Activated CD4-positive, alpha-beta T cell treated with anti-CD3 and anti-CD28 coated beads for 48 hours (primary cell): ENCODE measurements at places on chromosomes 6 and 20.

- no peak for DNase-seq
These were observed 152.8 kb downstream of the TMEM242 start for GRCh38 chr6:157170535-157170934.

- no peak for DNase-seq
These were observed 7.8 kb upstream of the NCOA3 start for GRCh38 chr20:47493963-47494293.

DNA sequence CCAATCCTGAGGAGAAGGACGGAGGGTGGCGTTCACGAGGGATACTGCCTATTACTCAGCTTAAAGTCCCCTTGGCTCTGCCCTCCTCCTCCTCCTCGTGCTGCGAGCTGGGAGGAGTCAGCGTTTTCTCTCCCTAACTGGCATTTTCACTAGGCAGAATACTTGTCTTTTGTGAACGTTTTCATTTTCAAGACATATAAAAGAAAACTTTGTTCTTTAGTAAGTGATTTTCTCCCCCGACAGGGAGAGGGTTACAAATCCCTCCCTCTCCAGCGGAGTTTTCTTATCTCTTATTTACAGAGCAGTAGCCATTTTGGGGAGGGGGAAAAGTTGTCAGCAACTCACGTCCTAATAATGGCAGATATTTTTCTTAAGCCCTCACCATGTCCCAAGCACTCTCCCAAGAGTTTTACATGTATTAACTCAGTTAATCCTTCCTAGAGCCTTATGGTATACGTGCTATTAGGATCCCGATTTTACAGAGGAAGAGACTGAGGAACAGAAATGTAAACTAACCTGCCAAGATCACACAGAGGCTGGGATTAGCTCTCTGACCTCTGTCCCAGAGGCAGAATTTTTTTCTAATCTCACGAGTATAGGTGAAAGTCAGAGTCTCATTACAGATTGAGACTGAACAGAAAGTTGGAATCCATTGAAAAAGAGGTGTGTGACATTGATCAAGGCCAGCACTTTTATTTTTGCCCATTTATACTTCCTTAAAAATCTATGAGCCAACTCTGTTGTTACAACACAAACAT lies 30.0 kb upstream of the ZNF217 start:
- DNase-seq: peak; percentile 60

DNA sequence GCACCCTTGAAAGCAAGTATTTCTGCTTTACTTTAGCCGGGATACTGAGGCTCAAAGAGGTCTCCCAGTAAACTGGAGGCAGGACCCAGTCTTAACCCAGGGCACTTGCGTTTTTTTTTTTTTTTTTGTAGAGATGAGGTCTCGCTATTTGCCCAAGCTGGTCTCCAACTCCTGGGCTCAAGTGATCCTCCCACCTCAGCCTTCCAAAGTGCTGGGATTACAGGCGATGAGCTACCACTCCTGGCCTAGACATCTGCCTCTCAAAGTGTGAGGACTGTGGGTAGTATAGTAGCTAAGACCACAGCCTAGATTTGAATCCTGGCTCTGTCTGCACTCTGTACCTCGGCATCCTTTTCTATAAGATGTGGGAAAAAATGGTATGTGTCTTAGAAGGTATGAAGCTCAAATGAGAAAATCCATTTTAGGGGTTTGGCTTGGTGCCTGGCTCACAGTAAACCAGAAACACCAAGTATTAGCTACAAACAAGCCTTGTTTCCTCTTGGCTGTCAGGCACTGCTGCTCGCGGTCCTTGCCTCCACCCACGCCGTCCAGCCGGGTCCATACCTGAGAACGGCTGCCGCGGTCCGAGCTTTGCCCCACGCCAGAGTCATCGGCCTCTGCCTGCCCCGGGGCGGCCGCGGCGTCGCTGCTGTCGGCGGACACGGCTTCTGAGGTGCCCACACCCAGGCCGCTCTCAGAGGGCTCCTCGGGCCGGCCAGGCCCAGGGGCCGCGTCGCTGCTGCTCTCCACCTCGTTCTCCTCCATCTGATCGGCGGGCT lies 1.2 kb downstream of the ZNF335 start:
- peak; percentile 38 for DNase-seq

DNA sequence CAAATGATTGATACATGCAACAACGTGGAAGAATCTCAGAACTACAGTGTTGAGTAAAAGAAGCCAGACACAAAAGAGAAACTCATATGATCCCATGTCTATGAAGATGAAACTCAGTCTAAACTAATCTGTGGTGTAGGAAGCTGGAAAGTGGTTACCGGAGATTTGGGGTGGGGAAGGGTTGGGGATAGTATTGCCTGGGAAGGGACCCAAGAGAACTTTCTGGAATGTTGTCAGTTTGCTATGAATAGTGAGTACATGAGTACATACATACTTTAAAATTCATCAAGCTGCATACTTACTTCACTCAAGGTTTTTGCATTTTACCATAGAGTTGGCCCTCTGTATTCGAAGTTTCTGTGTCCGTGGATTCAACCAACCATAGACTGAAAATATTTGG lies 106.0 kb downstream of the SAMD5 start:
- DNase-seq: no peak

DNA sequence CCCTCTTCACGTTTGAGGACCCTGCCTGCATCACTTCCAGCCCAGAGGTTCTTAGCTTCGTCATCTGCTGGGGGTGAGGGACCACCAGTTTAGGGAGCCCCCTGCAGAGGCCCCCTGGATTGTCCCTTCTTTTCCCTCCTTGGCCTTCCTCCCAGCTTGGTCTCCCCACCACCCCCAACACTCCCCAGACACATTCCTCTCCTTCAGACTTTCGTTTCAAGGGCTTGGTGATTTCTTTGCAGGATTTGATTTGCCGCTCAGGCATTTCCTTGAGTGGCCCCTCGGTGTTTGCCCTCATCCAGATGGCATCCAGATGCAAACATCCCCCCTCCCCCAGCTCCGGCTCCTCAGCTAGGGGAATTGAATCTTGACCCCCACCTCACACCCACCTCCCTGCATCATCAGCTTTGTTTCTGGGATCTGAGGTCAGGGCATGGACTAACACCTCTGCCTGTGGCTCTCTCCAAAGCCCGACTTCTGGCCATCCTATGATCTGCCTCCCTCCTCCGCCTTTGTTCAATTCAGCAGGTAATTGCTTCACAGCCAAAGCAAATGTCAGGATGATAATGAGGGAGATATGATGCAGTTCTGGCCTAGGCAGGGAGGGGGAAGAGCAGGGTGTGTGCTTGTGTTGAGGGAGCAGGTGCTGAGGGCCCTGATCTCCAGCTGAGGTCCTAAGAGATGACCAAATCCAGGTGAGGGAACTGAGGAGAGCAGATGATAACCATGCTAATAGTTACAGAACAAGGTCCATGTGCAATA lies 141.5 kb downstream of the VEGFA start:
- no peak for DNase-seq

DNA sequence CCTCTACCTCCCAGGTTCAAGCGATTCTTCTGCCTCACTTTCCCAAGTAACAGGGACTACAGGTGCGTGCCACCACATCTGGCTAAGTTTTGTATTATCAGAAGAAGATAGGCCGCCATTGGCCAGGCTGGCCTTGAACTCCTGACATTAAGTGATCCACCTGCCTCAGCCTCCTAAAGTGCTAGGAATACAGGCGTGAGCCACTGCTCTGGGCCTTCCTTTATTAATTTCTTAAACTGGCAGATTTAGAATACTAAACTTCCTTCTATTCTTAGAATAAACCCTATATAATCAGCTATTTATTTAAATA lies 86.6 kb downstream of the HFE start:
- DNase-seq: no peak

- DNase-seq: no peak
These were observed 283.6 kb downstream of the PTPRT start for GRCh38 chr20:42906120-42906519.

GRCh38 chr20:34891166-34892062 lies 15.0 kb downstream of the ACSS2 start:
- peak; percentile 61 for DNase-seq

GRCh38 chr6:219019-219570 lies 73.2 kb upstream of the DUSP22 start:
- no peak for DNase-seq

DNA sequence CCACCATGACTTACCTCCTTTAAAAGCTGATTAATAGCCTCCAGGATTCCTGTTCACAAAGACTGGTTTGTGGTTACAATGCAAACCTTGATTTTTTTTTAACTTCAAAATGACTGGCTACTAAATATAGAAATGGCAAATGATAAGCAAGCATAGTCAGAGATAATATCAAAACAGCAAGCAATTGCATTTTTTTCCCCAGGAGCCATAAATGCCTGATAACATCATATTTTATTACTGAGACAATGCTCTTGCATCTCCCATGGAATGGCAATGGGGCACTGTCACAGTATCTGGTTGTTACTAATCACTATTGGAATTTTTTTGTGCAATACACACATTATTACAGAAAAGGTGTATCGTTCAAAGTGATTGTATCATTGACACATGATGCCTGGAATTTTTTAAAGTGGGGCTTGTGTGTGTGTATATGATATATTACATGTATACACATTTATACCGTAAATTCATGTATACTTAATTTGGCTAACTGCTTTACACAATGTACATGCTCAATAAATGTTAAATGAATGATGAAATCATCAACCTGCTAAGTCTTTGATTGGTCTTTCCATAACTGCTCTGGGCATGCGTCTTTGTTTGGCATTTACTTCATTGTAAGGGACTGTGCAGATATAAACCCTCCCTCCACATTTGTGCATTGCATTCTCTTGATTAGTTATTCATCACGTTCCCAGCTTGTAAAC lies 980 bp upstream of the SALL4 start:
- no peak for DNase-seq

DNA sequence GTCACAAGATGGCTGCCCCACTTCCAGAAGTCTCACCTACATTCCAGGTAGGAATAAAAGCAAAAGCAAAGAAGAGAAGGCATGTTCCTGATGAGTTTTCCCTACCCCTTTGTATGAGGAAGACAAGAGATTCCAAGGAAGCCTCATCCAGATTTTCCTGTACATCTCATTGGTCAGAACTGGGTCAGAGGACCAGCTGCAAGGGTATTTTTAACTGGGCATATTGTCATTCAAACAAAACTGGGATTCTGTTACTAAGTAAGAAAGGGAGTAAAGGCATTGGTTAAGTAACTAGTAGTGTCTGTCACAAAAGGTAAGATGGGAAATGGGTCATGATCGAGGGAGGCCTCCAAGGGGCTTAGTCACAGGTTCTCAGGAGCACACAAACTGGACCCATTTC lies 28.2 kb upstream of the RIMS4 start:
- DNase-seq: no peak

DNA sequence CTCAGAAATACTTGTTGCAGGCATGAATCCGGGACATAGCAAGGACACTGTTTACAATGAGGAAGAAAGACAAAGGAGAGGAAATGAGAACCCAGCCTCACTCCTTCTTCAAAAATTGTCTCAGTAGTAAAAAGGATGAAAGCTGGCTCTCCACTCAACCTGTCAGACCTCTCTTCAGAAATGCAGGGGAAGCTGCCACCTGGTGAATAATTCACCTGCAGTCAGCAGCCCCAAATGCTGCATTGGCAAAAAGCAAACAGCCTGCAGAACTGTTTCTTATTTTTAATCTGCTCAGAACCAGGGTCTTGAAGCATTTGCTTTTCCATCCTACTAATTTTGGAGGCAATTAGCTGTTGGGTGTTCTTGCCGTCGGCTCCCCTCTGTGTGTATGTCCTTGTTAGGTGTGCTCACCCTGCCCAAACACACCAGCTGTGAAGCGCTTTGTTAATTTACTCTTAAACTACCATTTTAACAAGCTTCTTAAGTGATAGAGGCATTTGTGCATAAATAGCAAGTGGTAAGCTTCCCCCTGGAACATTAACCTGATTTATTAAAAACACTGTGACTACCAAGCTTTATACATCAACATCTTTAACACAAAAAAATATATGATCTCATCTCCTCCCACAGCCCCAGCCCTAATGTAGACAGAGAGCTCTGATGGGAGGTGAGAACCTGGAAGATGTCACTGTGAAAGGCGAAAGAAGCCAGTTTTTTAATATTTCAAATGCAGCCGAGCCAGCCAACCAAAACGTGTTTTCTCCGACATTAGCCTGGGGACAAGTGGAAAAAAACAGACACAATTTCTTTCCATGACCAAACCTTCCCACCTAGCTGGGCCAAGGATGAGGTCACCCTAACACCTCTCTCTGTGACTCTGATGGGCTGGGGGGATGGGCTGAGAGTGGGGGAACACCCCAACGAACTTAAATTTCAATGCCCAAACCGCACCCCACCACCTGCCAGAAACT lies 451.0 kb upstream of the SULF2 start:
- DNase-seq: no peak

DNA sequence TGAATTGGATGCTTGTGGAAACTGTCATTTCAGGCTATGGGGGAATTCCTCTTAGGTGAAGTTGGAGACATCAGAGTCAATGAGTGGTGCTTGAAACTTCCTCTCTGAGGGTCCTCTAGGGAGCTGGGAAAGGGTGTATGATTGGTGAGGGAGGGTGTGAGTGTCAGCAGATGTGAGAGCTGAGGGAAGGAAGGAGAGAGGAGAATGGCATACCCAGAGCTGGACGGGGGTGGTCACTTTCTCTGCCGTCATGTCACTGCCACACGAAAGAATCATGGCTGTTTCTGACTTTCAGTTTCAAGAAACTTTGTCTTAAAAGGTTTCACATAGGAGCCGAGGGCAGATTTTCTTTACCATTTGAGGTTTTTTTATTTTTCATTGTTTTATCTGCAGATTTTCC lies 50.3 kb downstream of the DEK start:
- DNase-seq: no peak

DNA sequence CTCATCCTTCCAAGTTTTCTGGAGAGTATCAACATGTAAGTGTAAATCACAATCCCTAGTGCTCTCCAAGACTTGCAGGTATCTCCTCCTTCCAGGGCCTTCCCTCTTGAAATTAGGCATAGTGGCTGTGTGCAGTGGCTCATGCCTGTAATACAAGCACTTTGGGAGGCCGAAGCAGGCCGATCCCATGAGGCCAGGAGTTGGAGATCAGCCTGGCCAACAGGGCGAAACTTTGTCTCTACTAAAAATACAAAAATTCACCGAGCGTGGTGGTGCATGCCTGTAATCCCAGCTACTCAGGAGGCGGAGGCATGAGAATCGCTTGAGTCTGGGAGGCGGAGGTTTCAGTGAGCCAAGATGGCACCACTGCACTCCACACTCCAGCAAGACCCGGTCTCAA lies 9.4 kb upstream of the ANGPT4 start:
- DNase-seq: no peak

GRCh38 chr20:37395921-37396415 lies 50.0 kb downstream of the SRC start:
- no peak for DNase-seq

GRCh38 chr6:157823001-157823527 lies at the start of gene SNX9:
TSS of gene SNX9 (plus strand) at chr6:157823246. CDS start at chr6:157823435, 189 bp downstream.
- peak; percentile 81 for DNase-seq

GRCh38 chr20:20823476-20823881 lies 111.0 kb upstream of the RALGAPA2 start:
- no peak for DNase-seq

GRCh38 chr6:104521176-104521575 lies 338.5 kb downstream of the HACE1 start:
- DNase-seq: no peak

GRCh38 chr20:57503035-57503658 lies 21.8 kb downstream of the CTCFL start:
- no peak for DNase-seq
